ENCODE measurements at places on chromosomes 7 and 10.

DNA sequence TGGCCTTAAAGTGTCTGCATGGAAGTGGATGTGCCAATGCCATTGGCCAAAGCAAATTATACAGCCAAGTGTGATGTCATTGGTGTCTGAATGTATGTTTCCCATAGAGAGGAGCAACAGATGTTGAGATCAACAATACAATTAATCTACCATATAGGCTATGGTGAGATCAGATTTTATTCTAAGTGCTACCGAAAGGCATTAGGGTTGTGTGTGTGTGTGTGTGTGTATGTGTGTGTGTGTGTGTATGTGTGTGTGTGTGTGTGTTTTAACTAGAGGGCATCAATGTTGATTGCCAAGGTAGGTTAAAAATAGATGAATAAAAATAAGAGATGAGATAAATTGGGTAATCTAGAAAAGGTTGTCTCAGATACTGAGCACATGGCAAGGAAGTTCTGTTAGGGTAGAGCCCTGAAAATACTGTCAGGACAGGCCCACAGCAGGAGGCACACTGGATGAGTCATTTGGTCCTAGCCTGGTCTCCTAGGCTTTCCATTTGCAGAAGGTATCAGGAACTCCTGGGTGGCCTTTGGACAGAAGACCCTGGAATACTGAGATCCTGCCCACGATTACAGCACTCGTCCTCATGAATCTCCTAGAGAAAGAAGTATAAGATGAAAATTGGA, 446.0 kb upstream of the PODXL start:
- DNase-seq = no peak

DNA sequence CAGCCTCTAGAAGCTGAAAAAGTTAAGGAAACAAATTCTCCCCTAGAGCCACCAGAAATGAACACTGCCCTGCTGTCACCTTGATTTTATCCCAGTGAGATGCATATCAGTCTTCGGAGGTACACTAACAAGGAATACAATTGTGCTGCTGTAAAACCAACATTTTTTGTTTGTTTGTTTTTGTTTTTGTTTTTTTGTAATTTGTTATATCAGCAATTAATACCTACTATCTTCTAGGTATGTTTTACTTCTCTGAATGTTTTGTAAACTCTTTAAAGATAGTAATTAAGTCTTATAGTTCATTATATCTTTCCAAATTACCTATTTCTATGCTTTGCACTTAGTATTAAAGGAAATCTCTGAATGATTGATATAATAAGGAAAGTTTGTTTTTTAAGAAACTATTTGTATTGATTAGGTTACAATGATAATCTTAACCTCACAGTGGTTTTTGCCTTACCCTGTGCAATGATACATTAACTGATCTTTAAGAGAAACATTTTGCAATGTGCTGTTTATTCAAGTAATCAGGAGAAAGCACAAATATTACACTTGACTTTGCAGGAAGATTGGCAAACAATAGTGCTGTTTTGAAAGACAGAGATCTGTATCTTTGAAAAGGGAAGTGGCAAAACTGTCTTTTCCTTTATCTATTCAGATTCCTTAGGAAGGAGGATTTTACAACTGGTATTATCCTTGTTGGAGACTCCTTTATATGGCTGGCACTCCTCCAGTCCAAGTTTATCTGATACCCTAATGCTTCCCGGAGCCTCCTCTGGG, 11.3 kb upstream of the HGF start:
- no peak for DNase-seq

- no peak for DNase-seq
Measured at GRCh38 chr7:104933521-104933988, 80.5 kb upstream of the KMT2E start.

DNA sequence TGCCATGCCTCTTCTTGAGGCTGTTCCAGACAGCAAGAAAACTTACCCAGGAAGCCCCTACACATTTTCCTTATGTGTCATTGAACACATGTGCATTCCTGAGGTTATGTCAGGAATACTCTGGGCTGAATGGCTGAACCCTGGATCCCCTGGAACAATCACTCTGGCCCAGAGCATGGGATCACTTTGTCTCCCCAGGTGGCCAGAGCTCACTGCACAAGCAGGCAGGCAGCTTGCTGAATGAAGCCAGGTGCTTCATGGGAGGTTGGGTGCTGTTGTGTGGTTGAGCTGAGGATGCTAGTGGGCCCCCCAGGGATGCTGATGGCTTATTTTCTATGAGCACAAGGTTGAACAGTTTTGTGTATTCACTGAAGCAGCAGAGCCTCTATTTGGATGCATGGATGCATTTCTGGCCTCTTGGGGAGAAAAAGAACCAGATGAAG, 54.7 kb upstream of the NPTX2 start:
- DNase-seq = no peak

- DNase-seq = no peak
Measured at GRCh38 chr10:35153716-35154115, 27.1 kb downstream of the CREM start.

DNA sequence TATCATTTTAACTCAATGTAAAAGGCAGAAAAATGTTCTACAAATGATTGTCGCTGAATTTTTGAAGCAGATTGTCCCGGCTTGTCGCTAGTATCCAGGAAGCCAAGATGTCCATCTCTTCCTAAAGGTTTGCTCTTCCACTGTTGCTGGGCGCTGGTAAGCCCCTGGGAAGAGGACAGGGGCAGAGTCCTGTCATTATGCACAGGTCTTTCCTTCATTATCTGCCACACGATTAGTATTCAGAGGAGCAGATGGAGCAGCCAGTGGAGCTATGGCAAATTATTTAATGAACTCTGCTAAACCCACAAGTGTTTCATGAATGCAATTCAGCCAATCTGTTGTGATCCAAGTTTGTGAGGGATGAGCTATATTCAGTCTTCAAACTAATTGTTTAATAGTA, 499.1 kb upstream of the NRP1 start:
- no peak for DNase-seq

DNA sequence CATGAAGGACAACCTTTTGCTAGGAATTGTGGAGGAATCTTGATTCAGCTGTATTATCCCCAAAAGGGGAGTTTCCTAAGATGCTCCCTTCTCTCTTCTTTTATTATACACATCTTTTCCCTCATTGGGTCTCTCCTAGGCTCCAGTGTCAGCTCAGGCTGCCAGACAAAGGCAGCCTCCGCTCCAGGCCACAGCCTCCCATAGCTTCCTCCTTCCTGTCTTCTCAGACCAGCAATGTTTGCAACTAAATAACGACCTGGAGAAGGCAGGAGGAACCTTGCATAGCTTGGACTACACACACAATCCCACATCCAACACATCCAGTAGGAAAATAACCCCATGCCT, 12.3 kb downstream of the SFXN3 start:
- no peak for DNase-seq

DNA sequence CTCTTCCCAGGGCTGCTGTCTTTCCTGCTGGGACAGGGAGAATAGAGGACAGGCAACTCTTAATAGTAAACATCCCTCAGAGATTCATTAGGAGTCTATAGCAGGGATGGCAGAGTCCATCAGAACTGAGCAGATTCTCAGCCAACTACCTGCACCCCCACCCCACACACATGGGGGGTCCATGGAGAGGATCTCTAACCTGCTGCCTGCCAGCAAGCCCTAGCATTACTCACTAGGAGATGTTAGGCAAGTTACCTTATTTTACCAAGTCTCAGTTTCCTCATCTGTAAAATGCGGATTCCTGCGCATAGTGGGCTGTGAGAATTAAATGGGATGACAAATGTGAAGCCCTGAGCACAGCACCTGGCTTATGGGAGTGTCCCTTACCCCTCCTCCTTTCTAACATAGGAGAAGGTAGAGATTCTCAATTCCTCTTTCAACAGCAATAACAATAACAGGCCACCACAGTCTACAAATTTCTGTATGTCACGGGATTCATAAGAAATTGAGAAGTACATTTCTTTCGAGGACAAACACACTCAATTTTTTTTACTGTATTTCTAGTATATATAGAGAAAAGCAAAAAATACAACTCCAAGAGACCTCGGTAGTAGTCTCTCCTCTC, 23.8 kb upstream of the WDR11 start:
- no peak for DNase-seq

- DNase-seq = no peak
Measured at GRCh38 chr10:111146025-111146640, 69.3 kb downstream of the ADRA2A start.

DNA sequence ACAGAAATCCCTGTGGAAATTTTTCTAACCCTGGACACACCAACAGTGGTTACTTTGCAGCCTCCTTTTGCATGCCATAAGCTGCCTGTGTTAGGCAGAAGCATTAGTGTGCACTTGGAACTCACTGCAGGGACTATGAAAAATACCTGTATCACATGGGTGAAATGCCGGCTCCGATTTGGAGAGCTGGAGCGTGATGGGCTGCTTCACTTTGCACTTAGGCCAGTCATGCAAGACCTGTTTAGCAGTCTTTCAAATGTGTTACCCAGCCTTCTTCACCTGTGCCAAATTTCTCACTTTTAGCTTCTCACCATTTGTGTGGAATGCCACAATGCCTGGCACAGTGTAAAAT, 11.3 kb downstream of the NCOA4 start:
- DNase-seq = no peak

Data from stimulated activated CD8-positive, alpha-beta memory T cell treated with anti-CD3 and anti-CD28 coated beads, Interleukin-12 subunit alpha, Interleukin-12 subunit beta, amount 100 ng/mL, for 4 hours (primary cell).